OCI-LY7 (cell line): ENCODE measurements at places on chromosomes 1 and 21.

DNA sequence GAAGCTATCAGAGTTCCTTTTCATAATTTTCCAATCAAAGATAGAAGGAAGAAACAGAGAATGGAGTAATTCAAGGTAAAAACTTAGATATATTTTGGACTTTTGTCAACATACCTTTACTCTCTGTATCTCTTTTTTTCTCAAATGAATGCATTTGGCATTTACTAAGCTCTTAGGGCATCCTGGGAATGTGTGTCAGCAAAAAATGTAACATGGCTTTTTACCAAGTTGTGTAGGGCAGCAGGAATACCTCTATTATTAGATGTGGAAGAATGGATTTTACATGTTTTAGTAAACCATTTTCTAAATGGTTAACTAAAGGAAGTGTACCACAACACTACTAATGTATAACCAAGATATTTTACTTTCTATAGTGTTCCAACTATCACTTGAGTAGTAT is 4.2 kb upstream of the COL11A1 start:
- DNase-seq: no peak

- no peak for DNase-seq
Observed at GRCh38 chr1:206001476-206001888, 1.7 kb downstream of the RAB7B start.

DNA sequence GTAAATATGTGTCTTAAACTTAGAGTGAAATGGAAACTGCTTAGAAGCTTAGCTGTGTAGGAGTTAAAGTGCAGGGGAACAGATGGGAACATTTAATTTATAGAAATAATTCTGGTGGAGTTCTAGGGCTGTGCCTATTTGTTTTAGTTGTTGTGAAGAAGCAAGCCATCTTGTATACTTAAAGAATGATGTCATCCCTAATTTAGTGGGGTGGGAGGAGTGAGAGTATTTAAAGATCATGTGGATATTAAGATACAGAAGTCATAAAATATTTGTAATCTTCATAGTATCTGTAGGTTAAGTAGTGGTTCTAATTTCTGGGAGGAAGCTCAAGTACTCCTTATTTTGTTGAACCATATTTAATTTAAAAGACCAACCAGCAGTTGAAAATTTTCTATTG is 41.5 kb downstream of the BACH1 start:
- DNase-seq: no peak

GRCh38 chr1:206774093-206774492 is 1.8 kb upstream of the IL10 start:
- no peak for DNase-seq

GRCh38 chr1:115922801-115923200 is 53.5 kb upstream of the SLC22A15 start:
- no peak for DNase-seq

DNA sequence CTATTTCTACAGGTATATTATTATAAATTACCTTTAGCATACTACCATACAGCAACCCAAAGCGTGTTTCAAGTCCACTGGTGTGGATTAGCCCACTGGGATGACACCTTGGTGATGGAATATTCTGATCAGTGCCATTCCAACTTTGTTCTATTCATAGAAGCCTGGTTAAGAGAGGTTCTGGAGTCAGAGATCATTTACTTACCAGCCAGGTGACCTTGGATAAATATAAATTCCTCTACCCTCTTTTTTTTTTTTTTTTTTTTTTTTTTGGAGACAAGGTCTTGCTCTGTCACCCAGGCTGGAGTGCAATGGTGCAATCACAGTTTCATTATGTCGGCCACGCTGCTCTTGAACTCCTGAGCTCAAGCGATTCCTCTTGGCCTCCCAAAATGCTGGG is at the start of gene SPATA45:
TSS of gene SPATA45 (minus strand) at position 101 of the 400 bp plus-strand sequence. CDS start 11,500 bp downstream, outside the sequence.
- DNase-seq: no peak

DNA sequence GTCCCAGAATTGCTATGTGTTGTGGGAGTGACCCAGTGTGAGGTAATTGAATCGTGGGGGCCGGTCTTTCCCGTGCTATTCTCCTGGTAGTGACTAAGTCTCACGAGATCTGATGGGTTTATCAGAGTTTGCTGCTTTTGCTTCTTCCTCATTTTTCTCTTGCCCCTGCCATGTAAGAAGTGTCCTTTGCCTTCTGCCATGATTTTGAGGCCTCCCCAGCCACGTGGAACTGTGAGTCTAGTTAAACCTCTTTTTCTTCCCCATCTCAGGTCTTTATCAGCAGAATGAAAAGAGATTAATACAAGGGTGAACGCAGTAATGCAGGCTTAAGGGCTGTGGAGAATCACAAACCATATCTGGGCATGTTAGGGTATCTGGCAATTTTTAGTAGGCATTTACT is 624.0 kb downstream of the USP25 start:
- DNase-seq: no peak

GRCh38 chr1:209645574-209646452 is 6.4 kb downstream of the LAMB3 start:
- DNase-seq: no peak
